ENCODE measurements at places on chromosomes 4 and X.

DNA sequence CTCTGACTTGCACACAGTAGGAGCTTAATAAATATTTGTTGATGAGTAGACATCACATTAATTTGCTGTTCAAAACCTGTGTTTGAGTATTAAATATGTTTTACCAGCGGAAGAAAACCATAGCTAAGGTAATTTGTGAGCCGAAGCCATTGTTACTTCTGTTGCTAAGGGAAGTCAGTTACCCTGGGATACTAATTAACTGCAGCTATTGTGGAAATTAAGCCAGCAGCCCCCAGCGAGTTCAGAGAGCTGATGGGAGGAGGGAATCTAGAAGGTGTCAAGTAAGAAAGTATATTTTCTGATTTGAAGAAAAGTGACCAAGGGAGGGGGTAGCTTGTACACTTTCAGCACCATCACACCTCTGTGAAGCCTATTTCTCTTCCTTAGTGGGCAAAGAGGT is 76.7 kb upstream of the IGSF1 start:
- DNase-seq: no peak

DNA sequence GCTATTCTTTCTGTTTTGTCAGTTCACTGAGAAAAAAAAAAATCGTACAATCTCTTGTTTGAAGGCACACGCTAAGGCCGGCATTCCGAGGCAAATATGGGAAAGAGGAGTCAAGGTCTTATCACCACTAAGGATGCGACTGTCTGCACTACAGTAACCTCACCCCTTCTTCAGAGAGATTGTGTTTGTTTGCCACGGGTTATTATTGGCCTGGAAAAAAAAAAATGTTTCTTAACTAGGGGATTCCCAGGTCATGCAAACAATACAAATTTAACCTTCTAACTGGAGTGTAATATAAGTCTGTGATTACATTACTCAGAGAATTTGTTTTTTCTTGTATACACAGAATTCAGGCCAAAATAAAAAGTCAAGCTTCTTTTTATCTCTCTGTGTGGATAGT is 168.3 kb downstream of the TMA16 start:
- no peak for DNase-seq

- no peak for DNase-seq
Observed at GRCh38 chrX:39948582-39948981, 149.2 kb downstream of the BCOR start.

- no peak for DNase-seq
Observed at GRCh38 chr4:83138946-83139345, 24.4 kb upstream of the PLAC8 start.

- no peak for DNase-seq
Observed at GRCh38 chrX:110180928-110181310, 137.0 kb downstream of the AMMECR1 start.

- DNase-seq: no peak
Observed at GRCh38 chr4:128060121-128060698, 902 bp upstream of the LARP1B start.
